Caki2 (cell line): ENCODE measurements at places on chromosomes 1 and 21.
A peak's percentile ranks its signal among the peaks of the same experiment; 100 is the strongest.

GRCh38 chr1:240309769-240310168, 218.1 kb downstream of the FMN2 start:
- DNase-seq: peak; percentile 15

DNA sequence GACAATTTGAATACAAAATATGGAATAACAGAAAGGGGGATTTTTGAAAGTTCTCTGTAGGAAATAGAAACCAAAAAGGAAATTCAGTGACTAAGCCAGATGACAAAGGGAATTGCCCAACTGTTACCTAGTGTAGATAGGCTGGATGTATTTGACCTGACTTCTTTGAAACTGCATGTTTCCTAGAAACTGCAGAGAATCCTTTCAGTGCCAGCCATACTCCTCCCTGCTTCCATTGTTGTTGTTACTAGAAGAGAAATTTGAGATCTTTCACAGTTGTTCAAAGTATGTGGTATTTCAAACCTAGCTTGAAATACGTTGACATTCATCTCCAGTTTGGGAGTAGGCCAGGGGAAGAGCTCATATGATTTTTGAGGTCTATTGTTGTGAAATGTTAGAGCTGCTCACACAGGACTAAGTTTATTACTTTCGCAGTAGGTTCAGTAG, 1.8 kb upstream of the GBP5 start:
- no peak for DNase-seq

GRCh38 chr1:75469586-75470173, 141.2 kb downstream of the SLC44A5 start:
- peak; percentile 11 for DNase-seq

DNA sequence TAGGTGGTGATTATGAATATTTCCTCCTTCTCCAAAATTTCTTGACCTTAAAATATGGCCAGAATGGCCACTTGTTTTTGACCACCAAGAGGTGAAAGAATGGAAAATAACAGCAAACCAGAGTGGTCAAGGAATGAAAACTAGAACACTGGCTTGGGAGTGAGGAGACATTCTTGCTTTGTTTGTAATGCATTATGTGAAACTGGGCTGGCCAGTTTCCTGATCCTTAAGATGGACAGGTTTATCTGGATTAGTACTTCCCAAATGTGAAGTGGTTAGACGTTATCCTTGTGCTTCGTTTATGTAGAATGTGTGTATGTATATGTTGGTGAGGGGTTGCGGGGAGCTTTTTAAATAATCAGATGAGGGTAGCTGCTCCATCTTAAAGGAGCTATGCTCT, 12.8 kb downstream of the PLA2G4A start:
- no peak for DNase-seq

DNA sequence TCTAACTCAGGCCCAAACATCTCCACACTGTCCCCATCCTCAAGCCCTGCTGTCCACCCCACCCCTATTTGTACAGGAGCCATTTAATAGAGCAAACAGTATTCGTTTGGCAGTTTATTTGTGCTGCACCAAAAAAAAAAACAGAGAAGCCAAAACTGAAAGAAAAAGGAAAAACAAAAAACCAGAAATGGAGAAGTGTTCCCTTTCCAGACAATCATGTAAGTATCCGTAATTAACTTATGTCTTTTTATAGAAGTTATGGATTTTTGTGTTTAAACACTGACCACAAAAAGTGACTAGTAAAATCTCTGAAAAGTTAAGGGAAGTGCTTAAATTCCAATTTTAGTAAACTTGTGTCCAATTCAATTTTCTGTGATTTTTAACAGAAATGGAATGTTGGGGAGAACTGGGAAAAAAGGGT, 40.4 kb upstream of the ZBTB18 start:
- no peak for DNase-seq

DNA sequence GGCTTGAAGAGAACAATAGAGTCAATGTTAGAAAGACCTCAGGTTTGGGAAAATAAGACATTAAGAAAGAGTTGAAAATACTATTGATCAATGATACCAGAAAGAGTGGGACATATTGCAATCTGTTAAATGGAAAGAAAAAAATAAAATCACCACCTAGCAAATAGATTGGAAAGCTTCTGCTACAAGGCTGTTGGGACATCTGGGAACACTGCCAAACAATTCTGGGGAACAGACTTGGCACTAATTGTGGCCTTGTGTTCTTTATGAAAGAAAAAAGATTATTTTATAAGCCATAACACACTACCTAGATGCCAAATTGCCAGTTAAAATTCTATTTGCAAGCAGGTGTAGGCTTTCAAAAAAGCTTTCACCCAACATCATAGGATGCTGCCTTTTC, 137.8 kb downstream of the TSEN15 start:
- DNase-seq: no peak

- DNase-seq: no peak
Measured at GRCh38 chr1:195908121-195908520, 700.1 kb downstream of the KCNT2 start.

DNA sequence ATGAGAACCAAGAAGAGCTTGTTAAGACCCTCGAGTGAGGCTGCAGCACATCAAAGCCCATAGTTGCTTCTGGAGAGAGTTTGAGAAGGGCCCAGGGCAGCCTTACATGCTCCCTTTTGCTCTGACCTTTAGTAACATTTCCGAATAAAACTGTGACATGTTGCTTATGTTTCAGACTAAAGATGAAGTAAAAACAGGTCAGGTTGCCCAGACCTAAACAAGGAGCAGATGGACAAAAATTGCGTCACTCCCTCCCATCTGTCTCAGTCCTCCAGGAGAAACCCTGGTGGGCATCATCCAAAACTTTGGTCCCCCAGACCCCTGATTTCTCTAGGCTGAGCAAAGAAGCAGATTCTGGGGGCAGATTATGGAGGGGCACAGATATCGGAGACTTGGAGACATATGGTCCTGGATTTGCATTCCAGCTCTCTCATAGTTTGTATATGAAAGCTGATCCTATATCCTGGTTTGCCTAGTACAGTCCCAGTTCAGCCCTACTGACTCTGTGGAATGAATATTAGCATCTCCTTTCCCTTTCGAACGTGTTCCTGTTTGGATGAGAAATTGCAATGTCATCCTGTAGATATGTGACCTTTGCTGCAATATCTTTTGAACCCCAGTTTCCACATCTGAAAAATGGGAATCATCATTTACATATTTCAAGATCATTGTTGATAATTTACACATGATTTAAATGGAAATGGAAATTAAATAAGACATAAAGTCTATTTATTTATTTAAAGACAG, 304.9 kb upstream of the USP24 start:
- DNase-seq: peak; percentile 41

- DNase-seq: no peak
Measured at GRCh38 chr1:115558275-115558674, 83.5 kb upstream of the VANGL1 start.

GRCh38 chr1:223794136-223794880, 51.4 kb downstream of the TP53BP2 start:
- DNase-seq: no peak

DNA sequence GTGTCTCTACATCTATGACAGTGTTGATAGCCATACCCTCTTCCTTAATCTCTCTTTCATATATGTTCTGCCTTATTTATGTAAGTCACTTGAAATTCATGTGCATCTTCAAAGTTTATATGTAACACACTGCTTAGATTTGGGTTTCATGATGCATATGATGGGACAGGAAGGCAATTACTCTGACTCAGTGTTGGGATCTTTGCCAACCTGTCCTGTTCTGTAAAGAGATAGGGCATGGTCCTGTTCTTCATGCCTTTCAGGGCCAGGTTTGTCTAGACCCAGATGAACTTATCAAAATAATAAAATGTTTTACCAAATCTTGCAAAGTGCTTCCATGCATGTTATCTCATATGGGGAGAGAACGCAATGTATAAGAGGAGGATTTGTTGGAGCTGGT, 69.5 kb downstream of the TMPRSS15 start:
- DNase-seq: no peak

DNA sequence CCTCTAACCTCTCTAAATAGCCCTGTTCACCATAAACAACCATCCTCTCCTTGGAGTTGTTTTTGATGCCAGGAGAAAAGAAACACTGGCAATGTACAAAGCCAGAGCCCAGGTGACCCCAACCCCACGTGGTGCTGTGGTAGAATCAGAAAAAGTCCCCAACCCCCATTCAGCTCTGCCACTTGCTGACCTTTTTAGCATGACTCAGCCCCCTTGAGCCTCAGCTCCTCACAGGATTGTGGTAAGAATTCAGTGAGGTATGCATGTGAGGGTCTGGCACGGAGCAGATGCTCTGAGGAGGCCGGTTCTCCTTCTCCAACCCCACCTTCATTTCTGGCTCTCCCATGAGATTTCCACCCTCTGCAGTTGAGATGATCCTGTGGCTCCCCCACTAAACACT, 11.1 kb upstream of the CHI3L1 start:
- DNase-seq: peak; percentile 31

- DNase-seq: no peak
Measured at GRCh38 chr1:229140119-229140396, 130.9 kb upstream of the RAB4A start.

GRCh38 chr21:34679051-34679450, 10.3 kb downstream of the CLIC6 start:
- DNase-seq: no peak

DNA sequence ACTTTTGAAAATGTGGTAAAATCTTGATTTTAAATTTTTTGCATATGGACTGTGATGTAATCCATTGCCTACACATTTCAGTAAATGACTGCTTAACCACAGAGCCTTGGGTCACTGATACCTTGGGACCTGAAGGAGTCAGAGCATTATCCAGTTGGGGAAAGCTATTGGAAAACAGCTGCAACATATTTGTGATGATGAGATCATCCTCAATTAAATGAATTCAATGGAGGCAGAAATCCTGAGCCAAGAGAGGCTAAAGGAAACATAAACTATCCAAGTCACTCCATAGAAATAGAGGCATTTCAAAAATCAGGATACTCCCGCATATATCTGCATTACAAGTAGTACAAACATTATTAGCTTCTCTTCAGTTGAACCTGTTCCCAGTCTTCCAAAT, 99.8 kb upstream of the PRMT6 start:
- DNase-seq: no peak

- no peak for DNase-seq
Measured at GRCh38 chr1:29284961-29285560, 48.7 kb downstream of the PTPRU start.

GRCh38 chr1:33743221-33743998, 120.5 kb upstream of the HMGB4 start:
- DNase-seq: no peak

GRCh38 chr1:155177918-155178281, 4.3 kb downstream of the TRIM46 start:
- no peak for DNase-seq

DNA sequence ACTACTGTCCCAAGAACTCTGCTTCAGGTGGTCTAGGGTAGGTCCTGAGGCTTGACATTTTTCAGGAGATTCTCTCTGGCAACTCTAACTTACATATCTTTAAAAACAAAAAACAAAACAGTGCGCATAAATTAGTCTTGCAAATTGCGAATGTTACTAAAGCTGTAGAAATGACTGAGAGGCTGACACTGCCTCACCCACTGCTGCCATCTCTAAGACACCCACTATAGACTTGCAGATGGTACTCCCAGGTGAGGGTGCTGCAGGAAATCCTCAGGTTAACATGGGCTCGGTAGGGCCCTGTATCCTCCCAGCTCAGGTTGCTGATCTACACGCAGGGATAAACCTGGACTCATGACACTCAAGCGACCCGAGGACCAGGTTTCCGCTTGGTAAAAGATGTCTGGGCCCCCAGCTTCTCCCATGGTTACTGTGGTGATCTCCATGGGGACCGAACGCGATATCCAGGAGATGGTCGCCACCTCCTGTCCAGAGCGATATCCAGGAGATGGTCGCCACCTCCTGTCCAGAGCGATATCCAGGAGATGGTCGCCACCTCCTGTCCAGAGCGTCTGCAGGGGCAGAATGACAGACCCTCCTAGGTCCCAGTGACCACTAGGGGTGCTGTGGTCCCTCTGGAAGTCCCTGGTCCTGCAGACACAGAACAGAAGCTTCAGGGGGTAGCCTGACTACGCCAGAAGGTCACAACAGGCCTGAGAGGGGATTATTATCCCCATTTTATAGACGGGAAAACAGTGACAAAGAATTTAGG, 16.2 kb upstream of the LY9 start:
- DNase-seq: no peak

DNA sequence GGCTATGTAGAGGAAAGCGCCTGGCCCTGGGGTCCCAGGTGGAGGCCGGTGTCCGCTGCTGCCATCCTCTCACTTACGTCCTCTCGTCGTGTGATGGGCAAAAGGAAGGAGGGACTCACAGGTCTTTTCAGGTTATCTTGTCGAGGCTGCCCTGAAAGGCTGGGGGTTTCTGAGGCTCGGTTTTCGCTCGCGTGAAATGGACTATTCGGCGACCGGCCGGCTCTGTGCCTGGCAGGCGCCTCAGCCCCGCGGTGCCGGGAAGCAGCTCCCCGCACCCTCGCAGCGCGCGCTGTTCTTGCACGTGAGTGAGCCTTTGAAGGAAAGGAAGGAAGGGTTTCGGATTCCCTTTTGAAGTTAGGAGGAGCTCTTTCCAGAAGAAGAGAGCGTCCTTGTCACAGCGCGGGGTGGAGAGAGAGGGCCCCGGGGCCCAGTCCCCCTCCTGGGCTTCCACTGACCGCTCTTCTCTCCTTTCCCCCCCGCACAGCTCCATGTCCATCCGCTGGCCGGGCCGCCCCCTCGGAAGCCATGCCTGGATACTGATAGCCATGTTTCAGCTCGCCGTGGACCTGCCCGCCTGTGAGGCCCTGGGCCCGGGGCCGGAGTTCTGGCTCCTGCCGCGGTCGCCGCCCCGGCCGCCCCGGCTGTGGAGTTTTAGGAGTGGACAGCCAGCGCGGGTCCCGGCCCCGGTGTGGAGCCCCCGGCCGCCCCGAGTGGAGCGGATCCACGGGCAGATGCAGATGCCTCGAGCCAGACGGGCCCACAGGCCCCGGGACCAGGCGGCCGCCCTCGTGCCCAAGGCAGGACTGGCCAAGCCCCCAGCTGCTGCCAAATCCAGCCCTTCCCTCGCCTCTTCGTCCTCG, 57.2 kb downstream of the AJAP1 start:
- no peak for DNase-seq

GRCh38 chr1:152067150-152067549, 21.7 kb downstream of the TCHHL1 start:
- DNase-seq: no peak

DNA sequence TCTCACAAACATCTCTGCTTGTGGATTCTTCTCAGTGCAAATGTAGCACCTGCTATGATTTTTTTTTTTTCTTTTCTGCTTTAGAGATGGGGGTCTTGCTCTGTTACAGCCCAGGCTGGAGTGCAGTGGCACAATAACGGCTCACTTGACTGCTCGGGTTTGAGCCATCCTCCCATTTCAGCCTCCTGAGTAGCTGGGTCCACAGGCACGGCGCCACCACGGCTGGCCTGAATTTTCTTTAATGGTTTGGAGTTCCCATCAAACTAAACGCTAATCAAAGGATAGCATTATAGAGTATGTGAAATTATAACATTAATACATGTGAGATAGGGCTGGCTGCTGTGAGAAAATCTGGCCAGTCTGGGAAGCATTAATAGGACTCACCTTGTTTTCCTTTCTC, 7.2 kb upstream of the PTGER3 start:
- no peak for DNase-seq

- DNase-seq: peak; percentile 61
Measured at GRCh38 chr1:19209439-19209989, 552 bp downstream of the UBR4 start.

GRCh38 chr1:36051821-36052220, 32.1 kb upstream of the TEKT2 start:
- no peak for DNase-seq
